Kidney (tissue), 22 donors: ENCODE measurements at places on chromosomes 16 and 17. TPM values are rescaled to one million over a fixed set of nuclear protein-coding genes. Genes with fewer than 3 reads are reported as not detected.

DNA sequence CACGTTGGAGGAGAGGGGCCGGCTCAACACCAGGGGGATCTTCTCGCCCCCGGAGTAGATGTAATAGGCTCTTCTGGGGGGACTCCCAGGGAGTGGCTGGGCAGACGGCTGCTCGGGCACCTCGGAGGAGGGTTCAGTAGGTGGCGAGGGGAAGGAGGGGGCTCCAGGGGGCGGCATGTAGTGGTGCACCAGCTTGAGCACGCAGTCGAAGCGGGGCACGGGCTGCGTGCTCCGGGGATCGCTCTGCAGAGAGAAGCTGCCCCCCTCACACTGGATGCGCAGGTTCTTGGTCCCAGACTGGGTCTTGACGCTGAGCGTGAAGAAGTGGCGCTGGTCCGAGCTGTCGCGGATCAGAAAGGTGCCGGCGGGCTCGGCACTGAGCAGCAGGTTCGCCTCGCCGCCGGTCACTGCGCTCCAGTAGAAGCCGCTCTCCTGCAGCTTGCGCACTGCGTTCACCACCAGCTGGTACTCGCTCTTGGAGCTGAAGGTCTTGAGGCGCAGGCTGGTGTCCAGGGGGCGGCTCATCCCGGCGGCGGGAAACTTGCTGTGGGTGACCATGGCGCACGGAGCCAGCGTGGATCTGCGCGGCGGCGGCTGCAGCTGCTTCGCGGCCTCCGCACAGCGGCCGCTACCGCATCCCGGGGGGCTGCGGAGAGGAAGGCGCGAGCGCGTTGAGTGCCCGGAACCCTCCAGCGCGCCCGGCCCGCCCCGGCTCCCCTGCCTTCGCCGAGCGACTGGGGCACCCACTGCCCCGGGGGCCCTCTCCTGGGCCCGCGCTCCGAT, 1.1 kb downstream of the SOCS3 start:
- DNase-seq, result peak; percentile 74
- H3K36me3 ChIP-seq, result peaks cover 9% of the 10 kb centered on the region
- H3K27ac ChIP-seq, result peak overlapping the region; percentile 95

The TNFSF13 gene
- 99.2 TPM for total RNA-seq

- no peaks in the 10 kb centered on the region for H3K4me1 ChIP-seq
- no peak for DNase-seq
- no peaks in the 10 kb centered on the region for H3K36me3 ChIP-seq
- no peak overlapping the region for H3K4me3 ChIP-seq
Observed at GRCh38 chr17:70563281-70563820, 394.0 kb downstream of the KCNJ2 start.

DNA sequence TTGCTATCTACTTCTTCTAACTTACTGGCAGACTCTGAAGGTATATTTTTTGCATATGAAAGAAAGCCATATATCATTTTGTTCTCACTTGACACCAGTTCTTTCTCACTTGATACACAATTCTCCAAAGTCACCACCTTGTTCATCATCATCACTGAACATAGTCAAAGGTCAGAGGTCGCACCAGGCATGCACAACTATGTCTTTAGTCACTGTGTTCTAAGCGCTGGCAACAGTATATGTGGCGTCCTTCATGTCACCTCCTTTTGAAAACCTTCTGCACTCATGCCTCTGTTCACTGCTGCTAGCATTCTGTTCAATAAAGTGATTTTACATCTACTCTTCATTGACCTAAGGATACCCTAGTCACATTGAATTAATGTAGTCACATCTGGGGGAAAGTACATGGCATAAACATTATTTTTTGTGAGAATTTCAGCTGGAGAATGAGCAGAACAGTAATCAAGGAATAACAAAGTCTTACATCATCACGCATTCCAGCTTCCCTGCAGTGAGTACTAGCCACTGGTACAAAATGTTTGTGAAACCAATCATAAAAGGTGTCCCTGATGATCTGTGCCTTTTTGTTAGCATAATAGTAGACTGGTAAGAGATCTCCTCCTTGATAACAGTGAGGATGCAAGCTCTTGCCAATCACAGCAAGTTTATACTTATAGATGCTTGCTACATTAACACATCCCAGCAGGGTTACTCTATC, 20.5 kb upstream of the TBX4 start:
- no peak overlapping the region for H3K27ac ChIP-seq
- no peaks in the 10 kb centered on the region for H3K4me1 ChIP-seq
- no peaks in the 10 kb centered on the region for H3K27me3 ChIP-seq
- H3K4me3 ChIP-seq, result no peak overlapping the region

The ARL16 gene
- 34.7 TPM for total RNA-seq
